Activated CD4-positive, alpha-beta T cell treated with anti-CD3 and anti-CD28 coated beads for 24 hours (primary cell): ENCODE measurements at places on chromosomes 3 and 15.

GRCh38 chr3:135871311-135871710 lies 94.2 kb upstream of the PPP2R3A start:
- DNase-seq, result no peak

DNA sequence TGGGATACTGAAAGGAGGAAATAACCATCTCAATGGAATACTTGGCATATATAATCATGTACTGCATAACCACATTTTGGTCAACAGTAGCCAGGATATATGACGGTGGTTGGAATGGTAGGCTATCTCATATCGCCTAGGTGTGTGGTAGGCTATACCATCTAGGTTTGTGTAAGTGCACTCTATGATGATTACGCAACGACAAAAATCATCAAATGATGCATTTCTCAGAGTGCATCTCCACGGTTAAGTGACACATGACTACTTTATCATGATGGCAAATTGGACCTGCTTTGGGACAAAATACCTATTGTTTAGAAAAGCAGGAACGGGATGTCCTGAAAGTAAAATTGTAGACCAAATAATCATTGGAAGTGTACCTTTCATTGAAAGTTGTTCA lies 2.8 kb downstream of the MYZAP start:
- no peak for DNase-seq

- DNase-seq, result no peak
Observed at GRCh38 chr3:183357564-183358079, 70.8 kb downstream of the MCF2L2 start.

DNA sequence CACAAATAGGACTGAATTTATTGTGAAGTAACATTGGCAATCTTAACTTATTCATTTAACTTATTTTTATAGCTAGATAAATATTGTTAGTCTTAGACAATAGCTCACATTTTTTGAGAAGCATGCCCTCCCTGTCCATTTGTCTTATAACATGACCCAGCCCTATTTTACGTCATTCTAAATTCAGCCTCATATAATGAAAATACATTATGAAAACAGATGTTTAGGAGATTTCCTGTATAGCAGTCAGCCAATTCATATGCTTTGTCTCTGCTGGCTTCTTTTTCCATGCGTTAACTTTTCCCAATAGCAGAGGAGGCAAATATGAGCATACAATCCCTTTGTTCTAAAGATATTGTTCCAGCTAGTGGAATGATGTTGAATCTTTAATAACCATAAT lies 29.3 kb downstream of the CD200 start:
- DNase-seq, result no peak

DNA sequence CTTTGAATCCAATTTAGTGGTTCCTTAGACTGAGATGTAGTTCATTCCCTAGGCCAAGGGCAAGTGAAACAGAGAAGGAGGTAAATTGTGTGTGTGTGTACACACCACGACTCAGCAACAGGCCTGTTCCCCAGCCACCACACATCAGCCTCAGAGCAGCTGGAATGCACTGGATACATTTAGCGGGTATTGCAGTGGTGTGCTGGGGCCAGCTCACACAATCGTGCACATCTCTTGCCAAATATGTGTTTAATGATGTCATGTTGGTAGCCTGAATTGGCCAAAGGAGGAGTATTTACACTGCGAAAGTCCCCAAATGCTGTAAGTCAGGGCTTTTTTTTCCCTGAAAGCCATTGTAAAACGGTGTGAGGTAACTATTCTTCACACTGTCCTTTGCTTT lies 82.3 kb downstream of the RBPMS2 start:
- no peak for DNase-seq

GRCh38 chr3:126873416-126873815 lies 109.5 kb upstream of the PLXNA1 start:
- DNase-seq, result no peak

DNA sequence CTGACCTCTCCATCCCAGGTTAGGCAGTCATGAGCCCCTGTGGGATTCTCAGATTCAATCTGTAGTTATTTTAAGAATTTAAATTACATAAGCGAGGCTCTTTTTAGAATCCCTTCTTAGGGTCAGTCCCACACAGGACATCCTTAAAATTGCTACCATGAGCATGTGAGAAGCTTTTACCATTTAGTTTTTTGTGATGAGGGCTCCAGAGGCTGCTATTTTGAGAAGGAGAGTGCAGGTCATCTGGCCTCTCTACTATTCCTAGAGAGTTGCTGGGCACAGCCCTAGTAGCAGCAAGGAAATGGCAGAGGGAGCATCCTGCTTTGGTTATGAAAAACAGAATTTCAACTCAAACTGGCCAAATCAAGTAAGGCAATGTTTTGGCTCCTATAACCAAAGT lies 13.6 kb upstream of the CADPS start:
- no peak for DNase-seq

GRCh38 chr3:130950641-130951040 lies 56.8 kb downstream of the ATP2C1 start:
- no peak for DNase-seq

DNA sequence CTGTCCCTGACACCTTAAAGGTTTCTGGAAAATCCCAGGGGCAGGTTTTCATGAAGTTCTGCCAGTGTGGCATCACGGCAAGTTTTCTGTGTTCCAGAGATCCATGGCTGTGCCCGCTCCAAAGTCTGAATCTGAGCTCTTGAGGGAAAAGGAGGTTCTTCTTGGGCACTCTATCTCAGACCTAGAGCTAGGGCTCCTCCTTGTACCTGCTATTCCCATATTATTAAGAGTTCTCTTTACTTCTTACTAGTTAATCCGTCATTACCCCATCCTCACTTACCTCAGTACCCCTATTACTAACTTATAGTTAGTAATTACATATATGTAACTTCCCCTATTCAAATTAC lies 5.9 kb upstream of the TRA2B start:
- no peak for DNase-seq

DNA sequence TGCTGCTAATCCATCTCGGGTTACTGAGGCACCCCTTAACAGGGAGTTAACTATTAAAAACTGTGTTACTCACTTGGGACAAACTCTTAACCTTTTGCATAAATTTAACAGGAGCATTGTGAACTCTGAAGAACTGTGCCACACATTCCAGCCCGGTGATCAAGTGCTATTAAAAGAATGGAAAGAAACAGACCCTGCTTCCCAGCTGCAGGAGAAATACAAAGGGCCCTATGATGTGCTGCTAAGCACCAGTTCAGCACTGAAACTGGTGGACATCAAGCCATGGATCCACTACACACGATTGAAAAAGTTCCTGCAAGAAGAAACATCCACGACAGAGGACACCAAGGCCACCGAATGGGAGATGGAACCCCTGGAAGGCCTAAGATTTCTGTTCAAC lies 114.7 kb upstream of the PLCL2 start:
- DNase-seq, result no peak

DNA sequence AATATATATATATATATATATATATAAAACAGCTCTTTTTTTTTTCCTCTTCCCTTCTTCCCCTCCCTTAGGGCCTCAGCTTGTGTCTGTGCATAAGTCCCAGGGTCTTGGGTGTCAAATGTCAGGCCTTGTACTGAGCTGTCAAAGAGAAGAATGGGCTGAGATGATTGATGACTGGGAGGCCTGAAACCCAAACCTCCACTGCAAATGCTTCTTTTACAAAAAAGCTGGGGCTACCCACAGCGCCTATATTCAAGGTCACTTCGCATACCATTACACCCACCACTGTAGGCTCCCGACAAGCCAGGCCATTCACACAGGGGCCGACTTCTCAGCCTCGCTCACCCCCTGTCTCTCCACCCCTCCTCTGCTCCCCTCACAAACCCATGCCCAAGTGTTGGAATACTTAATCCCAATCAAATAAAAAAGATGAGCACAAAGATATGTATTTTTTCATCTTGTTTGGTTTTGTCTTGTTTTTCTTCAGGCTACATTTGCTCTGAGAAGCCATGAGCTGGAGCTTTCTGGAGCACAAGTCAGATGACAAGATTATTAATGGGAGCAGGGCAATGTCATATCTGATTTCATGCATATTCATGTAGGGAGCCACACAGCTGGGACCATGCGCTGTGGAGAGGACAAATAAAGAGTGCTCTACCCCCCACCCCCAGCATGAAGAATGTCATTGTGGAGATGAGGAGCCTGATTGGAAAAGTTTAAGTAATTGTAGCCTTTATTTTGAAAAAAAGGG lies 614.4 kb upstream of the NR2F2 start:
- no peak for DNase-seq

- DNase-seq, result no peak
Observed at GRCh38 chr3:170007031-170007663, 30.6 kb upstream of the GPR160 start.

- no peak for DNase-seq
Observed at GRCh38 chr3:123547881-123548519, 36.9 kb downstream of the HACD2 start.

GRCh38 chr3:160454995-160455394 lies 5.4 kb upstream of the TRIM59 start:
- DNase-seq, result no peak

DNA sequence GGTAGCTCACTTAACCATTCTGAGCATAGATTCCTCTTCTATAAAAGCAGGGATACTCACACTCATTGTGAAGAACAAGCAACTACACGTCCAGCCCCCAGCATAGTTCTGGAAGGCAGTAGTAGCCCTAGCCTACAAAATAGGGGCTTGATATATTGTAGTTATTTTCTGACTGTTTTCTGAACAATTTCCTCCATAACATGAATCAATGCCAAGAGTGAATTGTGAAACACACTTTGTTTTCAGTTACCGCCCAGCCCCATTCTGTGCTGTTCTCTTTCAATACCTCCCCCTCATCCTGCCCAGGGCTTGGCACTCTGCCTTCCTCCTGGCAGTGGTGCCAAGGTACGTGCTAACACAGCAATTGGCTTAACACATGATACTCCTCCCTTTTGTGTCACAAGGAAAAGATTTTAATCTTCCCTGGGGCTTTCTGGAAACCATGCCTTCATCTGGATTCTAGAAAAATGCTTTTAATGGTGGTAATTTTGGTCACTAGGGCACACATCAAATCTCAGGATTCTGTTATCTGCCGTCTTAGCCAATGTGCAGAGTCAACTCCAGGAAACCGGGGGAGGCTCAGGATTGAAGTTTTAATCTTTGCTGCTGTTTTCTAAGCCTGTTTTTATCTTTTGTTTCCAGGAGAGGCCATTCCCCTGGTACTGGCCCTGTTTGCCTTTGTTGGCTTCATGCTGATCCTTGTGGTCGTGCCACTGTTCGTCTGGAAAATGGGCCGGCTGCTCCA lies 37.2 kb downstream of the IL20RB start:
- DNase-seq, result no peak

DNA sequence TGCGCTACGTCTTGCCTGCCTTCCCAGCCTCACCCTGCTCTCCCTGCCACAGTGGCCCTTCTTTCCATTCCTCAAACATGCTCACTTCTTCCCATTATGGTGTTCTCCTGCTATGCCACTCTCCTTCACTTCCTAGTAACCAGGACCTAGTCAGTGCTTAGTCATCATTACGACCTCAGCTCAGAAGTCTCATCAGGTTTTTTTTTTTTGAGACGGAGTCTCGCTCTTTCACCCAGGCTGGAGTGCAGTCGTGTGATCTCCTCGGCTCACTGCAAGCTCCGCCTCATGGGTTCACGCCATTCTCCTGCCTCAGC lies 149.5 kb downstream of the GREM1 start:
- DNase-seq, result no peak

DNA sequence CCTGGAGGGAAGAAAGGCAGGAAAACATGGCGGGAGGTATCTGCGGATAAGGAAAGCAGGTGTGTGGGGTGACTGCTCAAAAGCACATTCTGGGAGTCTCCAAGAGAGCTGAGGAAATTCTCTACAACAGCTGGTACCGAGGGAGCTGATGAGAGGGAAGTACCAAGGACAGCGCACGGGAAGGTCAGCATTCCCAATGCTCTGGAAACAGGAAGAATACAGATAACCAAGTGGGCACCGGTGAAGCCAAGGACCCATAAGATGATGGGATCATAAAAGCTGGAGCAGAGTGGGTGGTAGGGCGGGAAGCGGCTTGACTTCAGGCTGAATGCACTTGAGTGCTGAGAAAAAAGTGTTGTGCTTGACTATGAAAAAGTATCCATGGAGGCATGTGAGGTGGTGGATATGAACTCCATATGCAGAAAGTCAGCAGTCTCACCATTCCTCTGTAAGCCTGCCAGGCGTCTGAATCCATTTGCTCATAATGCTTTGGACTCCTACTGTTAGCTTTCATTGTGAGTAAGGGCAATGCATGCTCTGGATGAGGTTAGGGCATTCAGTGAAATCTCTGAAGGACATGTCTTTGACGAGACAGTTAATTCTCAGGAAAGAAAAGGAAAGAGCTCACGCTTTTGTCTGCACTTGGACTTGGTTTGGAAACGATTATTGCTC lies 215.5 kb downstream of the NR1D2 start:
- no peak for DNase-seq

- DNase-seq, result no peak
Observed at GRCh38 chr15:101039461-101039860, 120.3 kb downstream of the LRRK1 start.

DNA sequence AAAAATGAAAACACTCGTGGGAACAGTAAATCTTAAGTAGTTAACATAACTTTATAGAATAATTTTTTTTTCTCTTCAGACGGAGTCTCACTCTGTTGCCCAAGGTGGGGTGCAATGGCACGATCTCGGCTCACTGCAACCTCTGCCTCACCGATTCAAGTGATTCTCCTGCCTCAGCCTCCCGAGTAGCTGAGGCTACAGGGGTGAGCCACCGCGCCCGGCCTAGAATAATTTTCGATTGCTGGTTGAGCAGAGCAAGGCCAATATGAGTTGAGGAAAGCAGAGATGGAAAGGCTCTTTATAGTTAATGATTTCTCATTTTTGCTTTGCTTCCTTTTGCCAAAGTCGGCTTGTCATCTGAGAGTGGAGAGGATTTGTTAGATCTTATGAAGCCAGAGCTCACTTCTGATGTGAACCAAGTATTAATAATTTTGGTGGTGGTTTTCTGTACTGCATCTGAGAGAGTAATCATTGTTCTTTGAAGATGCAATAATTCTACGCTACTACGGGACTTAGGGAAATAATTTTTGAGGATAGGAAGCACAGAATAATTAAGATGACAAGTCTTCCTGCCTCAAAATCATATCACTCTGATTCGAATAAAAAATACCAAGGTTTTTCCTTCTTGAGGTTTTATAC lies 1.6 kb upstream of the GOLM2 start:
- no peak for DNase-seq

- no peak for DNase-seq
Observed at GRCh38 chr3:103787164-103787871, 1352.5 kb downstream of the ZPLD1 start.
